ENCODE measurements at places on chromosomes 1 and 21. TPM values are rescaled to one million over a fixed set of nuclear protein-coding genes. Genes with fewer than 3 reads are reported as not detected.

The NBPF3 gene
- total RNA-seq, result 6.8 TPM

The FCRLA gene
- not detected for total RNA-seq

The PADI2 gene
- 1.2 TPM for total RNA-seq

The KCNT2 gene
- total RNA-seq, result 7.3 TPM
